Uterus (tissue), 4 donors: ENCODE measurements at places on chromosomes 6 and 20.
A peak's percentile ranks its signal among the peaks of the same experiment; 100 is the strongest.

DNA sequence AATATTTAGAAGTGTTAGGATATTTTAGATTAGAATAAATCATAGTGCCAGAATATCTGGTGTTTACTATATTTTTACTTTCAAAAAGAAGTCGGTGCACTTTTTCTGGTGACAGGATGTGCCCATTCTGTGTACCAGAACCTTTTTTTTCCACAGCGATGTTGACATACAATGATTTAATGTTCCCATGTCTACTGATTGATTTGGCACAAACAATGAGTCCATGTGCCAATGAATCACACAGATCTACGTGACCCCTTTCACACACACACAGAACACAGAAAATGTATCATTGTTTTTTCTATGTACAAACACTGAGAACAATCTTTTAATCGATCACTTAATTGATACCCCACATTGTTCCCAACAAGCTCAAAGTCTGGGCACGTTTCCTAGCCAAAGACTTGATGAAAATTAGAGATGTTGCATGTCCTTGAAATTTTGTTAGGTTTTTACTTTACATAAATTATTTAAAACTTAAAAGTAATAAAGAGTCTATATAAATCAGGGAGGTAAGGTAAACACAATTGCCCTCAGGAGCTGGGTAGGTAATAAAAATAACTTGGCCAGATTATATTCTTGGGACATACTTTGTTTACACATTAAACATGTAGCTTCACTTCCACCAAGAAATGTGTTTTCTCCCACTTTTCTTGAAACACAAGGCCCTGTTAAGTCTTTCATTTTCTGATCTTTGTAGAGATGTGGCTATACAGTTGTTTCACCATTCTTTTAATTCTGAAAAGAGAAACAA, 36.4 kb upstream of the SOX4 start:
- no peaks in the 10 kb centered on the region for H3K4me1 ChIP-seq
- H3K4me3 ChIP-seq = no peak overlapping the region
- no peaks in the 10 kb centered on the region for H3K27me3 ChIP-seq
- DNase-seq = no peak

DNA sequence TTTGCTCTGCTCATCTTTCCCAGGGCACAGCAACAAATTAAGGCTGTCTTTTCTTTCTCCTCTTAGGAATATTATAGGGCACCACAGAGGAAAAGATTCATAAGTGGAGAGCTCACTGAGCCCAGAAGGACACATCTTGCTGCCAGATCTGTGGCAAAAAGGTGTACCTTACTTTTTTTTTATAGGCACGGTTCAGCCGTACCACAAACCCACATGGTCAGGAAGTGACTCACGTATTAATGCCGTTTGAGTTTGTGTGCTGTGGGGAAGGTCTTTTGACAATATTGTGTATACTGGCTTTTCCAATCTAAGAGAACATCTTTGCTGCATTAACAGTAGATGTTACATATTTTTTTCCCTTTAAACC, 28.4 kb downstream of the PAQR8 start:
- H3K36me3 ChIP-seq = no peaks in the 10 kb centered on the region
- no peaks in the 10 kb centered on the region for H3K4me1 ChIP-seq
- no peak for DNase-seq
- H3K27me3 ChIP-seq = no peaks in the 10 kb centered on the region
- H3K4me3 ChIP-seq = no peak overlapping the region

DNA sequence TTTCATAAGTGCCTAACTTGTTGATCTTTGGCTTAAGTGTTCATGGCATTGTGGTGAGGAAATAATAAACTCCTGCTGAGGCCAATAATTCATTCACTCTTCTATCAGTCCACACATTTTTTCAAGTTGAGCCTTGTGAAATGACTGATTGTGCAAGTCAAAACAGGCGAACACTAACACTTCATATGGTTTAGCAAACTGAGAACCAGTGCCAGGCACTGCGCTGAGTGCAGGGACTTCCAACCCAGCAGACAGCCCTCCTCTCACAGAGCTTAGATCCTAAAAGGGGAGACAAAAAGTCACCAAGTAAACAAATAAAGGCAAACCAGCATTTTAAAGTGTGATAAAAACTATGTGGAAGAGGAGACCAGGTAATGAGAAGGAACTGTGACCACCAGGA, 435.0 kb downstream of the PTPRT start:
- DNase-seq = no peak
- H3K36me3 ChIP-seq = no peaks in the 10 kb centered on the region

DNA sequence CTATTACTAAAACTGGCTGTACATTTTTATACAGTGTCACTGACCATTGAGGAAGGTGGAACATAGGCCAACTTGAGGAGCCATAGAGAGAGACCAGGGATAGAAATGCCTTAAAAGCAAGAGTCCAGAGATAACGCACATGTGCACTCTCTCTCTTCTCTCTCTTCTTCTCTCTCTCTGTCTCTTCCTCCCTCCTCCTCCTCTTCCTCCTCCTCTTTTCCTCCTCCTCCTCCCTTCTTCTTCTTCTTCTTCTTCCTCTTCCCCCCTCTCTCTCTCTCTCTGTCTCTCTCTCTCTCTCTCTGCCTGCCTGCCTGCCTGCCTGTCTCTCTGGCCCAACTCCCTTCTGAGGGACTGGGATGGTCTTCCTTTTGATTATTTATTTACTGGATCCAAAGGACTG, 16.3 kb upstream of the ADIG start:
- H3K4me1 ChIP-seq = no peaks in the 10 kb centered on the region
- H3K27ac ChIP-seq = no peak overlapping the region
- H3K36me3 ChIP-seq = no peaks in the 10 kb centered on the region

GRCh38 chr20:62155428-62156253, 12.1 kb downstream of the SS18L1 start:
- H3K36me3 ChIP-seq = no peaks in the 10 kb centered on the region
- H3K4me3 ChIP-seq = no peak overlapping the region
- no peak overlapping the region for H3K27ac ChIP-seq
- no peak for DNase-seq

GRCh38 chr6:92587525-92587924, 831.8 kb downstream of the EPHA7 start:
- DNase-seq = no peak
- no peaks in the 10 kb centered on the region for H3K36me3 ChIP-seq
- H3K4me1 ChIP-seq = no peaks in the 10 kb centered on the region
- no peaks in the 10 kb centered on the region for H3K27me3 ChIP-seq
- no peak overlapping the region for H3K4me3 ChIP-seq

DNA sequence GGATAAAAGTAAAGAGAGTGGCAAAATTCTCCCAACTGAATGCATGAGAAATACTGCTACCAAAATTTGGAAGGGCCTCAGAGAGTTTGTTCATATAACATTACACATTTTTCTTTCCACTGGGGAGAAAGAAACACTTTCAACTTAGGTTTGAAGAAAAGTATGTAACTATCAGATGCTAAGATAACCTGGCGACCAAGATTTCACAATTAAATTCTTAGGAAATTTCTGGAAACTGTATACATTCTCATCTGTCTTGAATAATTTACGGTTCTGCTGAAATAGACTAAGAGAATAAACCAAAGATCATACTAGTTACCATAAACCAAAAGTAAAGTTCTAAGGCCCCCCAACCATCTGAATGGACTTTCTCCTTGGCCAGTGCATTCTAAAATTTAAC, 413.0 kb upstream of the RUNX2 start:
- no peak overlapping the region for H3K4me3 ChIP-seq
- H3K27me3 ChIP-seq = no peaks in the 10 kb centered on the region
- no peak for DNase-seq
- H3K36me3 ChIP-seq = no peaks in the 10 kb centered on the region
- H3K4me1 ChIP-seq = no peaks in the 10 kb centered on the region

- no peak overlapping the region for H3K4me3 ChIP-seq
- no peak for DNase-seq
- H3K27ac ChIP-seq = no peak overlapping the region
- no peaks in the 10 kb centered on the region for H3K27me3 ChIP-seq
- no peaks in the 10 kb centered on the region for H3K36me3 ChIP-seq
Observed at GRCh38 chr20:33568378-33568777, 78.5 kb downstream of the CBFA2T2 start.

- no peak overlapping the region for H3K4me3 ChIP-seq
- H3K27me3 ChIP-seq = no peaks in the 10 kb centered on the region
- peaks cover 8% of the 10 kb centered on the region for H3K4me1 ChIP-seq
- no peaks in the 10 kb centered on the region for H3K36me3 ChIP-seq
- DNase-seq = no peak
- H3K27ac ChIP-seq = no peak overlapping the region
Observed at GRCh38 chr6:52562911-52563310, 13.9 kb downstream of the TRAM2 start.

GRCh38 chr6:6840831-6841291, 252.3 kb downstream of the LY86 start:
- H3K27me3 ChIP-seq = no peaks in the 10 kb centered on the region
- no peak overlapping the region for H3K27ac ChIP-seq
- no peak overlapping the region for H3K4me3 ChIP-seq
- H3K4me1 ChIP-seq = no peaks in the 10 kb centered on the region
- DNase-seq = no peak

DNA sequence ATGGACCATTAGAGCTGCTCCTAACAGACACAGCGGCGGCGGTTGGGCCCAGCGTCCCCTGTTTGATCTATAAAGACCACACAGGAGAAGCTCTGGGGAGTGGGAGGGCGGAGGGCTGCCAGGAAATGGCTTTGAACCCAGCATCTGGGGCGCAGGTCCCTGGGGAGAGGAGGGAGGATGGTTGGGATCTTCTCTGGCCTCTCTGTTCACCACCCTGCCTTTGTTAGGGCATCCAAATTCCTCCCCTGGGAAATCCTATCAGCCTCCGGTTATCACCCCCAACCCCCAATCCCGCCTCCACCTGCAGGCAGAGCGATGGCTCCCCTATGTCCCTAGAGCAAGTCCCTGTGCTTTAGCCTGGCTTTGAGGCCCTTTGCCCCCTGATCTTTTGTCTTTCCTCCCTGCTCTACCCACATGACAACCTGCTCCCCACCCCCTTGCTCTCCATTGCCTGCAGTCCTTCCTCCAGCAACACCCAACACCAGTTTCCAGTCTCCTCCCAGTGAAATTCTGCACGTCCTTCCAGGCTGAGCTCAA, 7.1 kb downstream of the XKR7 start:
- H3K4me3 ChIP-seq = no peak overlapping the region
- H3K27ac ChIP-seq = no peak overlapping the region
- no peak for DNase-seq
- H3K4me1 ChIP-seq = no peaks in the 10 kb centered on the region
- H3K36me3 ChIP-seq = no peaks in the 10 kb centered on the region

DNA sequence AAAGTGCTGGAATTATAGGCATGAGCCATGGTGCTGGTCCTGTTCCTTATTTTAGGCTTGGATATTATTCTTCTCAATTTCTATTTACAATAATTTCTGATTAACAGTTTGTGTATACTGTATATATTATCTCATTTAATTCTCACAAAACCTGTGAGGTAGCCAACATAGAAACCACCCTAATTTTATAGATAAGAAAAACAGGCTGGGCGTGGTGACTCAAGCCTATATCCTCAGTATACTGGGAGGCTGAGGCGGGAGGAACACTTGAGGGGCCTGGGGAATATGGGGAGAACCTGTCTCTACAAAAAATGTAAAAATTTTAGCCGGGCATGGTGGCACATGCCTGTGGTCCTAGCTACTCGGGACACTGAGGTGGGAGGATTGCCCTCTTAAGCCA, 3.8 kb upstream of the AFG1L start:
- H3K27me3 ChIP-seq = no peaks in the 10 kb centered on the region
- H3K4me3 ChIP-seq = no peak overlapping the region
- no peak for DNase-seq
- H3K4me1 ChIP-seq = no peaks in the 10 kb centered on the region
- no peaks in the 10 kb centered on the region for H3K36me3 ChIP-seq
- no peak overlapping the region for H3K27ac ChIP-seq

- H3K27me3 ChIP-seq = no peaks in the 10 kb centered on the region
- no peak for DNase-seq
- H3K4me3 ChIP-seq = no peak overlapping the region
- peak overlapping the region; percentile 5 for H3K27ac ChIP-seq
- H3K36me3 ChIP-seq = no peaks in the 10 kb centered on the region
Observed at GRCh38 chr20:1376007-1376406, 16.8 kb downstream of the FKBP1A start.

DNA sequence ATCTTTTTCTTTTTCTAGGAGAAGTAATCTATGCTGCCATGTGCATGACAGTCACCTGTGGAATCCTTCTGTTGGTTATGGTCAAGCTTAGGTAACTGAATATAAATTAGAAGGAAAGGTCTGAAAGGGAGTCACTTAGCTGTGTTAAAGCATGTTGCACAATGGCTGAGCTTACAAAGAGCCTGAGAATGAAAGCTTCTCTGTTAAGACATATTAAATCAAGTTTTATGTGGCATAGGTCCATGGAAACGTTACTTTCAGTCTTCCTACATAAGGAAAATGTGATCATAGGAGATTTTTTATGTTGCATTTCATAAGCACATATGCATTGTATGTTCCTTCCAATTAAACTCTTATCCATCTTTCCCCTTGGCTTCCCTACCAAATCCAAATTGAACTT, 72.1 kb downstream of the GFRAL start:
- H3K27ac ChIP-seq = no peak overlapping the region
- H3K4me3 ChIP-seq = no peak overlapping the region
- no peaks in the 10 kb centered on the region for H3K4me1 ChIP-seq
- no peaks in the 10 kb centered on the region for H3K36me3 ChIP-seq
- DNase-seq = no peak

- H3K4me1 ChIP-seq = peaks cover 4% of the 10 kb centered on the region
- H3K27me3 ChIP-seq = no peaks in the 10 kb centered on the region
- no peak for DNase-seq
- H3K36me3 ChIP-seq = no peaks in the 10 kb centered on the region
Observed at GRCh38 chr6:149035766-149036165, 281.7 kb upstream of the TAB2 start.

DNA sequence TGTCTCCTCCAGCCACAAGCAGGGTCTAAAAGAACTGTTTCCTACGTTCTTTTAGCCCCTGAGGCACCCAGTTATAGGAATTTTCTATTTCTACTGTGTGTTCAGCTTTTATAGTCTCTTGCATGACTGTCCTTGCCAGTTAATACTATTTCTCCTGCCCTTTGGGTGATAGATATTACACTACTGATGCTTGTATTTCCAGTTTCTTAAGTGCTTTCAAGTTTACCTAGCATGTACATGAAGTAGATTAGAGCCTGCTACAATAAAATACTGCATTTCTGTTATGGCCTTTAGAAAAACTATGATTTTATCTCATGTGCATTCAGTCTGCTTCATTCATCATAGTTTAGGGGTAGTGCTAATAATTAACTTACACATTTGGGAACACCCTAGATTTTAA, 89.6 kb downstream of the FOXO3 start:
- H3K4me3 ChIP-seq = no peak overlapping the region
- no peak for DNase-seq
- peak overlapping the region; percentile 79 for H3K27ac ChIP-seq
- peaks cover 36% of the 10 kb centered on the region for H3K4me1 ChIP-seq
- H3K36me3 ChIP-seq = no peaks in the 10 kb centered on the region
- no peaks in the 10 kb centered on the region for H3K27me3 ChIP-seq

GRCh38 chr6:132461958-132462357, 51.0 kb downstream of the STX7 start:
- H3K27ac ChIP-seq = no peak overlapping the region
- no peaks in the 10 kb centered on the region for H3K36me3 ChIP-seq
- no peak for DNase-seq
- no peak overlapping the region for H3K4me3 ChIP-seq
- H3K4me1 ChIP-seq = no peaks in the 10 kb centered on the region
- H3K27me3 ChIP-seq = no peaks in the 10 kb centered on the region
